ENCODE measurements at places on chromosomes 7 and 10.

- DNase-seq = no peak
These were observed 96.8 kb downstream of the TRRAP start for GRCh38 chr7:98974906-98975816.

DNA sequence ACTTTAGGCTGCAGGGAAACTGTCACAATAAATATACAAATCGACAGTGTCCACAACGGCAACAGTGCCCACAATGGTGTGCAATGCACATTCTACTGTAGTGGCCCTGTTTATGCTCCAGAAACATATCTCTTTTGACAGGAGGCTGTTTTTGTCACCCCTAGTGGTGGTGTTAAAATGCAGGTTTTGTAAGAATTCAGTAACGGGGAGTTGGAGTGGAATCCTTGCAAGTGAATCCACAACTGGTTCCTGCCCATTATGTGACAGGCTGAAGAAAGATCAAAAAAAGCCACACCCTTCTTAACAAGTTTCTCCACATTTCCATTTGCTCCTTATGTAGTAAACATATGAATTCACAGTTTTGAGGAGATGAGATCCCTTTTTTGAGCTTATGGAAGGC is 58.5 kb downstream of the BEND7 start:
- no peak for DNase-seq

GRCh38 chr7:94330269-94331020 is 64.2 kb upstream of the COL1A2 start:
- DNase-seq = no peak

DNA sequence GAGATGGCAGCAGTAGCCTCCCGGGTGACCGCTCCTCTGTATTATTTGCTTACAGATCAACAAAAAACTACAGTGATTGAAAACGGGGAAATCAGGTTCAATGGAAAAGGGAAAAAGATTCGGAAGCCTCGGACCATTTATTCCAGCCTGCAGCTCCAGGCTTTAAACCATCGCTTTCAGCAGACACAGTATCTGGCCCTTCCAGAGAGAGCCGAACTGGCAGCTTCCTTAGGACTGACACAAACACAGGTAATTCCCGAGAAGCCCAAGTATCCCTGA is 2.2 kb downstream of the DLX6 start:
- no peak for DNase-seq

- no peak for DNase-seq
These were observed 604 bp upstream of the CYP3A43 start for GRCh38 chr7:99827040-99827778.

DNA sequence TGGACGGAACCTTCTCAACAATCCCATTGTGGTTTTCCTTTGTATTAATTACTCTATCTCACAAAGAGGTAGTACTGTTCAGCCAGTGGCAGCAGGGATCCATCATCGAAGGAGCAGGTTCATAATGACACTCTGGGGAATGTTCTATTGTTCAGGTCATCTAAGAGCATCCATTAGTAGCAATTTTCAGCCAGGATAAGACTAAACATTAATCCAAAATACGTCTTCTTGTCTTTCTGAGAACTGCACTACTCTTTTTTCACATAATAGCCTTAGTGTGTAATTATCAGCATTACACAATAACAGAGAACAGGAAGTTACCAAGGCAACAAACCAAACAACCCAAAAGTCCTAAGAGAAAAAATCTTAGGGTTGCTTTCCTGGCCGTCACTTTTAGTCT is 259.5 kb upstream of the VWC2 start:
- DNase-seq = no peak
